ENCODE measurements at places on chromosomes 16 and 17.

- DNase-seq = no peak
These were observed 20.5 kb downstream of the MGAT5B start for GRCh38 chr17:76888661-76889060.

- no peak for DNase-seq
These were observed 155.8 kb upstream of the SDK2 start for GRCh38 chr17:73799781-73800627.

GRCh38 chr17:79322211-79323123, 247.8 kb downstream of the ENGASE start:
- DNase-seq = no peak

DNA sequence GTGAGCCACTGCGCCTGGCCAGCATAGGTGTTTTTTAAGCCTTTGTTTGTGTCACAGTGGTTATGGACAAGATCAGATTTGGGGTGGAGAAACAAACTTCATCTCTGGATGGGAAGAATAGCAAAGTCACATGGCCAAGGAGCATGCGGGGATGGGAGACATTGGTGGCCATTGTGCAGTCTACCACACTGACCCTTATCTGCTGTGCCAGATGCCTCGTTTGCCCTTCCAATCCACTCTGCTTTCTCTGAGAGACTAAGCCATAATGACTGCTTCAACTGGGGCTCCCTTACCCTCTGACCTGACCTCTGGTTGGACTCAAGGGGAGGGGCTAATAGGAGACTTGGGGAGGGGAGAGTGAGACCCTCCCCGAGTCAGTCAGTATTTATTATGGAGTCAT, 166.8 kb downstream of the PRKCB start:
- no peak for DNase-seq

DNA sequence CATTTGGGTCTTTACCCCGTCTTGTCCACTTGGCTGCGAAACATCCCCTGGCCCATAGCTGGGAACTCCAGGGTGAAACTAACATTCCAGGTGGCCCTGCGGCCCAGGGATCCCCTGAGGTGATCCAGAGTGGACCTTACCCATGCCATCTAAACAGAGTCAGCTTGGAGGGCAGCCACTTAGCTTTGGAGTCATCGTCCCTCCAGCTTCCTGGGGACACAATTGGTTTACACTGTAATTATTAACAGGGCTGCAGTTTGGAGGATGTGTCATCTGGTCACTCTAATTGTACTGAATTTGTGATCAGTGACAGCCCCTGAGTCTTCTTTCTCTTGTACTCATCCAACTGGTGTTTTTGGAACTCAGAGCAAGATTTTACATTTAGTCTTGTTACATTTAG, 149.9 kb downstream of the ENGASE start:
- DNase-seq = no peak

- DNase-seq = no peak
These were observed 17.0 kb downstream of the CAVIN1 start for GRCh38 chr17:42405963-42406495.

GRCh38 chr16:25065899-25066298, 45.6 kb upstream of the LCMT1 start:
- no peak for DNase-seq

Measured in SIG-M5 (cell line).